ENCODE measurements at places on chromosomes 13 and 19.
A peak's percentile ranks its signal among the peaks of the same experiment; 100 is the strongest.

GRCh38 chr13:57874530-57874929 is 243.0 kb downstream of the PCDH17 start:
- DNase-seq = no peak

DNA sequence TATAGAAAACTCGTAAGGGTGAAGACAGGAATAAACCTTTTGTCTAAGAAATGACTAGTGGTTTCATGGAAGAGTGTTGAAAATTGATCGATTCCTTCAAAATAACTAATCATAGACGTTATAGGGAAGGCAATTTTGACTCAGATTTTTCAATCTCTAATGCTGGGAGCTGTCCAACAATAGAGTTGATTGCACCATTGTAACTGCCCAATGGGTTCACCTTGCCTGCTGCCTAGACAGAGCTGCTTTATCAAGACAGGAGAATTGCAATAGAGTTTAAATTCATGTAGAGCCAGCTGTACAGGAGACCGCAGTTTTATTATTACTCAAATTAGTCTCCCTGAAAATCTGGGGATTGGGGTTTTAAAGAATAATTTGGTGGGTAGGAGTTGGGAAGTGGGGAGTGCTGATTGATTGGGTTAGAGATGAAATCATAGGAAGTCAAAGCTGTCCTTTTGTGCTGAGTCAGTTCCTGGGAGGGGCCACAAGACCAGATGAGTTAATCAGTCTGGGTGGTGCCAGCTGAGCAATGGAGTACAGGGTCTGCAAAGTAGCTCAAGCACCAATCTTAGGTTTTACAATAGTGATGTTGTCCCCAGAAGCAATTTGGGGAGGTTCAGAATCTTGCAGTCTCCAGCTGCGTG is 16.8 kb upstream of the ADGRE2 start:
- DNase-seq = no peak

- DNase-seq = no peak
Observed at GRCh38 chr13:112761701-112762689, 72.2 kb downstream of the ATP11A start.

GRCh38 chr13:29847501-29847983 is 2.9 kb downstream of the UBL3 start:
- DNase-seq = no peak

DNA sequence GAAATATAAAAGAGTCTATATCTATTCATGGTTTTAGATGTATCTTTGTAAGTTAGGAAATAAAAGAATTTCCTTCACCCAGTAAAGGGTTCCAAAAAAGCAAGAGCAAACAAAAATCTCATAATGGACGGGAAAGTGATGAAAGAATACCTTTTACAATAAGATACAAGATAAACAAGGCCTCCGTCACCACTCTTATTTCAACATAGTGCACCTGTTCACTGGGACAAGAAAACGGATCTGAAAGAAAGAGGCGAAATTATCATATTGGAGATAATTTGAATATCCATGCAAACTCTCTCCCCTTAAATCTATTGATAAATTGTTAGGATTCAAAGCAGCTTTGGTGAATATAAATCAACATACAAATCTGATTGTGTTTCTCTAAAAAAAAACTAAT is 877 bp upstream of the NLRP11 start:
- no peak for DNase-seq

GRCh38 chr13:101916108-101916774 is 463.8 kb downstream of the ITGBL1 start:
- peak; percentile 19 for DNase-seq

DNA sequence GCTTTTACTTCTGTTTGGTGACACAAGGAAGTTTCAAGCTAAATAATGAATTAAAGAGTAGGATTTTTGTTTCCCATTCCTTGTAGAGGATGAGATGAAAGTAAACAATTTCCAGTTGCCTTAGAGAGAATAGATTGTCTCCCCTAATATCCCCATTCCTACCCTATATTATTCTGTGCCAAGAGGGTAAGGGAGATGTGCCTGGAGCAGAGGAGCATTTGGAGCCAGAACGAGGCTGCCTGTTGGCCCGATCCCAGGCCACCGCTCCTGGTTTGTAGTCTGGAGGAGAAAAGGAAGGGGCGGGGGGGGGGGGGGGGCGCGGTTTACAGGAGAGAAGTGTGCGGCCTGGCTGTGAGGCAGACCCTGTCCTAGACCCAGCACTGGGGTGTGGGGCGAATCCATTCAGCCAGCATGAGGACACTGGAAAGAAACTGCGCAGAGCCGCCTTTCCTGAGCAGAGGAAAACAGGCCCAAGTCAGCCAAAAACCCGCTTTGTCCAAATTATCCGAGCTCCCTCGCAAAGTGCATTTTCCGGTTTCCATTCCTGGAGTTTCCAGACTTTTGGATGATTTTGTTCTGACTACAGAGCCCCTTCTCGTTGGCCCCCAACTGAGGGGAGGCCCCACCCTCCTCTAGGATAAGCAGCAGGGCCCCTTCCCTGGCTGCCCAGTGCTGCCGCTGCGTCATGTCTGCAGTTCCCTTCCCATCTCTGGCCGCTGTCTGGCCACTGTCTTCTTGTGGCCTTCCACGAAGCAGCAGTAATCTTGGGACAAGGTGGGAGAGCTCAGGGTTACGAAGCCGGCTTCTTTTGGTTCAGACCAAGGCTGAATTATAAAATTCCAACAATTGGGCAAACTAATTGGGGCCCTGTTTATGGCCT is 23.0 kb downstream of the NFIX start:
- DNase-seq = no peak

DNA sequence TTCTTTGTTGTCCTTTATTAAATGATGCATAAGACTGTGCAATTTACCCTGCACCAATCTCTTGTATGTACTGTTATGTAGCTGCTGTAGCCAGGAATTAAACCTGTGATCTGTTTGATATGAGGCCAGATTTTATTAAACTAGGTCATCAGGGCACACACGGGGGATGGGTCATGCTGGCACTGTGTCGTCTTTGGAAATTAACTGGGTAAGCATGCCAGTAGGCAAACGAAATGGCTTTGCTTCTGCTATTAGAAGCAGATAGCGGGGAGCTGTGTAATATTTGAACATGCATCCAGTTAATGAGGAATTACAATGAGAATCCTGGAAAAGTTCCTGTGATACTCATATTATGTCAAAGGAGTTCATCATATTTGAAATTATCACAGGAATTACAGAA is 23.5 kb downstream of the MTUS2 start:
- DNase-seq = no peak

DNA sequence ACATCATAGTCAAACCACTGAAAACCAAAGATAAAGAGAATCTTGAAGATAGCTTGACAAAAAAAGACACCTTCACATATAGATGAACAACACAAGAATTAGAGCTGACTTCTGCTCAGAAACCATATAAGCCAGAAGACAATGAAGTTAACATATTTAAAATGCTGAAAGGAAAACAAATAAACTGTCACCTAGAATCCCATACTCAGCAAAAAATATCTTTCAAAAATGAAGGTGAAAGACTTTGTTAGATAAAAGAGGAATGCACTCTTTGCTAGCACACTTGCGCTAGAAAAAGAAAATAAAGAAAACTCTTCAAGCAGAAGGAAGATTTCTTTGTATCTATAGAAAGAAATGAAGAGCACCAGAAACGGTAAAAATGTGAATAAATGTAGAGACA is 49.5 kb downstream of the PARP4 start:
- DNase-seq = no peak

DNA sequence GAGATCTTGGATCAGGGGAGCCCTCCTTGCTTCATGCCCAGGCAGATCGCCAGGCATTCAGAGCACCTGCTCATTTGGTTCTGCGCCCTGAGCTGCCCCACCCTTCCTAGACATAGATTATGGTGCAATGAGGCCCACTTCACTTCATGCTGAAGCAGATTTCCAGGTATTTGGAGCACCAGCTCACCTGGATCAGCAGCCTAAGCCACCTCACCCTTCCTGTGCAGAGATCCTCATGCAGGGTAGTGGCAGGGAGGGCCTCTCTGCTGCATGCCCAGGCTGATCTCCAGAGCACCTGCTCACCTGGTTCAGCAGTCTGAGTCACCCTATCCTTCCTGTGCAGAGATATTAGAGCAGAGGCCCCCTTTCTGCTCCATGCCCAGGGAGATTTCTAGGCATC is 1966.1 kb downstream of the PCDH9 start:
- no peak for DNase-seq

GRCh38 chr13:33448889-33449288 is 163.3 kb upstream of the STARD13 start:
- DNase-seq = no peak

GRCh38 chr19:55836340-55836739 is at the start of gene NLRP4:
NLRP4 (plus strand) TSS chr19:55836540; CDS start chr19:55852081, 15,541 bp downstream.
- no peak for DNase-seq

DNA sequence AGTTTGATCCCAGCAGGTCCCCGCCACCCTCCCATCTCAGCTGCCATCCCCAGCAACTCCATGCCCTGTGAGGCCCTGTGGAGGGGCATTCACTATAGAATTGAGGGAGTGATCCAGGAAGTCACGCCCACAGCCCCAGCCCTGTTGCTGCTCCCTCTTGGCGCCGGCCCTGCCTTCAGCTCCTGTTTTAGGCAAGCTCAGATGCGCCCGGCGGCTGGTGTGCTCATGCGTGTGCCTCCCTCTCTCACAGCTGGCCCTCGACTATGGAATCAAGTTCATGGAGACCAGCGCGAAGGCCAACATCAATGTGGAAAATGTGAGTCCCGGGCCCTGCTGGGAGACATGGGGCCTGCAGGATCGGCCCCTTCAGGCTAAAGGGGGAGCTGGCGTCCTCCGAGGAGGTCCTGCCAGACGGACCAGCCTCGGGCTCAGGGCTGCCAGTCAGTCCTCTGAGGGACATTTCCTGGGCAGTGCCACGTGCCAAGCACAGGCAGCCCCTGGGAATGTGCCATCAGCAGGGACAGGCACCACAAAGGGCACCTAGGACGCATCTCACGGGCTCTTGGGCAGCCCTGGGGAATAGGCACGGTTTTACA is 15.6 kb upstream of the HSH2D start:
- DNase-seq = no peak

GRCh38 chr13:26983543-26984320 is 187.9 kb downstream of the USP12 start:
- DNase-seq = no peak

DNA sequence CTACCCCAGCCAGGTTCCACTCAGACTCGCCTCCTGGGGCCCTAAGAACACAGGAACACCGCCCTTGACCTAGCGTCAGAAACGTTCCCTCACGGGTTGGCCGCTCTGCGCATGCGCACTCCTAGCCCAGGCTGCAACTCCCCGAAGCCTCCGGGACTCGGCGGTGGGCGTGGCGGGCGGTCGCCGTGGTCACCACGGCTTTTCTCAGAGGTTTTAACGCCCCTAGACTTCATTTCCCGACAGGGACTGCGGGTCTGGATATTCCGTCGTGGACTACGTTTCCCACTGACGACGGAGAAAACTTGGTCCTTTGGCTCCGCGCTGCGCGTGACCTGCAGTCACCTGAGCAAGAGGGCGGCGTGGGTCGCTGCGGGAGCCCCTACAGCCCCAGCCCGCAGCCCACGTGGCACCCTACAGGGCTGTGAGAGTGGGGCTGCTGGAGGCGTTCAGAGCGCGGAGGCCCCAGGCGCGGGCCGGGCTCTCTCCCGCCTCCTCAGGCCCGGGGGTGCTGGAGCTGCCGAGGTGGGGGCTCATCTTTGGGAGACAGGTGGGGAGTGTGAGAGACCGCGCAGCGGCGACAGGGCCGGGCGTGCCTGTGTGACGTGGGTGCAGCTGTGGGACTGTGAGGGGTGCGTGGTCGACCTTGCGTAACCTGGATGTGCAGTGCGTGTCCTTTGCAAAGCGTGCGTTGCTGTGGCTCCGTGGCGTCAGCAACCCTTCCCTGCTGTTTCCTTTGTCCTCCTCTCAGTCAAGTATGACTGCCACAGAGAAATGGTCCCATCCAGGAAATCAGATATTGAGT is 38.0 kb upstream of the ZNF573 start:
- DNase-seq = peak; percentile 38

GRCh38 chr13:108276060-108276459 is 6.5 kb downstream of the TNFSF13B start:
- DNase-seq = no peak

DNA sequence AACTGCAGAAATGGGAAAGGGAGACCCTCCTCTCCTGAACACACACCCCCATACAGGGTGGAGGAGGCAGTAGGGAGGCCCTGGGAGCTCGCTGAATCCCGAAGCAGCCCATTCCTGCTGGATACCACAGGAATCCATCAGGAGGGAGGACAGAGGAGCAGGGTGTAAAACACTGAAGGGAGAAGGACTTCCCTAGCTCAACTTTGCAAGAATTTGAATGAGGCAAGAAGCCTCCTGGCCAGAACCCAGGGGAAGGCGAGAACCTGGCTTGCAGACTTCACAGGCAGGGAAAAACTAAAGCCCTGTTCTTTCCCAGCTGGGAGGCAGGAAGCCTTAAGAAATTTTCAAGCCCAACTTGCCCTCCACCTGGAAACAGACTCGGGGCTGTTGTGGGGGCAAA is 43.5 kb downstream of the ZNF91 start:
- no peak for DNase-seq

DNA sequence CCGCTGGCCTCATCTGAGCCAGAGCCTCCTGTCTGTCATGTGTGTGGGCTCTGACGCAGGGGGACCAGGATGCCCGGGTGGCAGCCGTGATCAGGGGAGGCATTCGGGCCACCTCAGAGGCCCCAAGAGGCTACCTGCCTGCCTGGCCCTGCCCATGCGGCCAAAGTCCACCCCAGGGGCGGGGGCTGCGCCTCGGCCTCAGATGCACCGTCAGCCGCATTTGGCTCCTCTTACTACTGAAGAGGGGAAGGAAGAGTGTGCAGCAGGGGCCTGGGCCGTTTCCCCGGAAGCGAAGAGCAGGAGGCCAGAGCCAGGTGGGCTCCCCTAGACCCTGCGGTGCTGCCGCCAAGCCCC is 34.0 kb downstream of the C13orf46 start:
- DNase-seq = no peak

GRCh38 chr19:16070366-16070990 is 5.8 kb upstream of the TPM4 start:
- peak; percentile 83 for DNase-seq

GRCh38 chr19:5109560-5109959 is 140.6 kb downstream of the KDM4B start:
- DNase-seq = no peak

- DNase-seq = no peak
Observed at GRCh38 chr13:113837560-113838355, 26.1 kb downstream of the GAS6 start.

GRCh38 chr13:73900591-73900990 is 233.6 kb downstream of the KLF12 start:
- no peak for DNase-seq

- no peak for DNase-seq
Observed at GRCh38 chr13:86299128-86299527, 499.9 kb upstream of the SLITRK6 start.

- DNase-seq = no peak
Observed at GRCh38 chr13:62294244-62294643, 878.6 kb upstream of the PCDH20 start.

- DNase-seq = no peak
Observed at GRCh38 chr13:46778095-46778494, 18.9 kb downstream of the ESD start.
